ENCODE measurements at places on chromosomes 5 and 9. TPM values are rescaled to one million over a fixed set of nuclear protein-coding genes. Genes with fewer than 3 reads are reported as not detected.

SPINK7 gene
- not detected for total RNA-seq

PCA3 gene
- total RNA-seq: 0.39 TPM

RANBP3L gene
- not detected for total RNA-seq

SEMA6A gene
- under 0.01 TPM for total RNA-seq

SLC36A3 gene
- total RNA-seq: not detected

ACTBL2 gene
- total RNA-seq: 2.7 TPM

HSPB3 gene
- not detected for total RNA-seq

ARPC5L gene
- total RNA-seq: 11.0 TPM

Data from placental epithelial cell (primary cell).